GM13976 (cell line): ENCODE measurements at places on chromosomes 4 and X.

DNA sequence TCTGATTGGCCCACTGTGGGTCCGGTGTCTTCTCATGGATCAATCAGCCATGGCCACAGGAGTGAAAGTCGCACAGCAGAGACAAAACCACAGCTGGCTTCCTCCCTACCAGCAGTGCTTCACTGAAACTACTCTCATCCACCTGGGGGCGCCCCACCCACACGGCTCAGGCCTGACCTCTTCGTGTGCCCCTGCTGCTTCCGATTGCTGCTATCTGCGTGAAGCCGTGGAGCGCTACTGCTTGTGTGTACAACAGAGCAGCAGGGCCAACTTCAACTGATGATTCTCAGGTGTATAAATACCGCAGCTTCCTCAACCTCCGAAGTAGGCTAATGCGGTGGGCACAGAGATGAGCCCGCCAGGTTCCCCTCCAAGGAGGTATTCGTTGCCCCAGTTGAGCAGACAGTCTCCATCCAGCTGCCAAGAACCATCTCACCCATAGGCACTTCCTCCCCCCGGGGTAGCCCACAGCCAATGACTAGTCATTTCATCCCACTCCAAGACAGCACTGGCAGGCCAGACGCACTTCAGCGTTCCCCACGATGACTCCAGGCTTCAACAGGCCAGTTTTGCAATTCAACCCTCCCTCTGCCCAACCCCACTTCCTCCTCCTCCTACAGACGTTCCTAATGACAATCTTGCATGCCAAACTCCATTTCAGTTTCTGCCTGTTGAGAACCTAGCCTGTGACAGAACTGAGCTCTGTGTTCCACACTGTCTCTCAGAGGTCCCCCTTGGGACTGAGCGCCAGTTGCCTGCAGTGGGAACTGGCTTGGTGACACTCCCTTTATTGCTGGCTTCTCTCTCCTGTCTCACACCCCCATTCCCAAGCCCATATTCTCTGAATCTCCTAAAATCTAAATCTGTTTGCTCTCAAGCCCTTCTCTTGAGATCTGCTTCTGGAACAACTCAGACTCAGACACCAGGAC, 41.3 kb upstream of the ATP6AP2 start:
- peak; percentile 49 for DNase-seq

- no peak for DNase-seq
These were observed 39.9 kb downstream of the APBB2 start for GRCh38 chr4:41174444-41174843.

- DNase-seq, result no peak
These were observed 65.0 kb downstream of the INPP4B start for GRCh38 chr4:142781114-142781513.

DNA sequence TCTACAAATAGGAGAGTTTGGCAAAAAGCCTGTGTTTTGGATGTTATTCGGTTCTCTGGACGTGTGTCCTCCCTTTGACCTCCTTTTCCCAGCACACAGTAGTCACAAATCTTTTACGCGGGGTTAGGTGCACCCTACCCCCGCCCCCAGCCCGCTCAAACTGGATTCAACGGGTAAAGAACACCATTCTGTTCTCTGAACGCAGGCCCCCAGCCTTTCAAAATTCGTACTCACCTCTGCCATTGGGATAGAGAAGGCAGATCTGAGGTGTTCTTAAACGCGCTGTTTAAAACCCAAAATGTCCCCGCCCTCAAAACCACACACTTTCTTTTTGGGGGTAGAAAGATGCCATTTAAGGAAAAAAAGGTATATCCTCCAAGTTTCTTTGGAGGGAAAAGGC, 2.7 kb downstream of the LEF1 start:
- DNase-seq, result no peak

DNA sequence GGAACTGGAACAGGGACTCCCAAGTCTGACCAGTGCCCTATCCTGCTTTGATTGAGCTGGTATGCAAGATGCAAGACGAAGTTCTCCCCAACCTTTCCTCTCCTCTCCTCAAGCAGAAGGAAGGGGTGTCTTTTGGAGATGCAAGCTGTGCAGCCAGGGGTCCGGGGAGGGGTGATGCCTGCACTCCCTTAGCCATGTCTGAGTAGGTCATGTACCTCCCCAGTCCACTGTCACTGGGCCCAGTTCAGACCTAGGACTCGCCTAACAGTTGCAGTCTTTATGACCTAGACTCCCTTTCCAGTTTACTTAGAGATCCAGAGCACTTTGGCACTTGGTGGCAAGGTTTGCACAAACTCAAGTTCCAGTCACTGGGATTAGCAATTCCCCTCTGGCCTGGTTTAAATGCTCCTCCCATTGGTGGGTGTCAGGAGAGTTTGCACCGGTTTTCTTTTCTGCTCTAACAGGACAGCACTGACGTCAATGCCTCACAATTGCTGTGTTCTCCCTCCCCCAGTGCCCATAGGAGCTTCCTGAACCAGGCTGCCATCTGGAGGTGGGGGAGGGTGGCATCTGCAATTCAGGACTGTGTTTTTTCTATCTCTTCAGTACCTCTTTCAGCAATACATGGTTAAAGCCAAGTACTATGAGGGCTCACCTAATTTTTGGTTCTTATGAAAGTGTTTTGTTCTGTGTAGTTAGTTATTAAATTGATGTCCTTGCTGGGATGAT, 782.2 kb downstream of the ARAP2 start:
- DNase-seq, result no peak

DNA sequence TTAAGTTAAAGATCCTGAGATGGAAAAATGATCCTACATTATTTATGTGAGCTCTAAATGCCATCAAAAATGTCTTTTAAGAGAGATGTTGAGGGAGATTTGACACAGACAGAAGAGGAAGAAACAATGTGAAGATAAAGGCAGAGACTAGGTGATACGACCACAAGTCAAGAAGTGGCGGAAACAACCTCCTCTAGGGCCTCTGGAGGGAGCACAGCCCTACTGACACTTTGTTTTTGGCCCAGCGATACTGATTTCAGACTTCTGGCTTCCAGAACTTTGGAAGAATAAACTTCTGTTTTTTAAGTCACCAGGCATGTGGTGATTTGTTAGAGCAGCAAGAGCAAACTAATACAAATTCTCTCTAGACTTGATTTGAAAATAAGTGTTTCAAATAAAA, 1216.1 kb downstream of the FSTL5 start:
- no peak for DNase-seq

DNA sequence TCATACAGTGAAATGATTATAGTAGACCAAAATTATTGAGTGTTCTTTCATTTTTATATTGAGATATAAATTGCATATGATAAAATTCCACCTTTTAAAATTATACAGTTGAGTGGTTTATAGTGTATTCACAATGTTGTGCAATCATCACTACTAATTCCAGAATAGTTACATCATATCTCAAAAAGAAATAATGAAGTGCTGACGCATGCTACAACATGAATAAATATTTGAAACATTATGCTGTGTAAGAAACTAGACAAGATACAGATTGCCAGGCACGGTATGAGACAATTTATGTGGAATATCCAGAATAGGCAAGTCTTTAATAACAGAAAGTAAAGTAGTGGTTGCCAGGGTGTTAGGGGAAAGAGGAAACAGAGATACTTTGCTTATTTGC, 871.7 kb downstream of the FAM133A start:
- DNase-seq, result no peak

DNA sequence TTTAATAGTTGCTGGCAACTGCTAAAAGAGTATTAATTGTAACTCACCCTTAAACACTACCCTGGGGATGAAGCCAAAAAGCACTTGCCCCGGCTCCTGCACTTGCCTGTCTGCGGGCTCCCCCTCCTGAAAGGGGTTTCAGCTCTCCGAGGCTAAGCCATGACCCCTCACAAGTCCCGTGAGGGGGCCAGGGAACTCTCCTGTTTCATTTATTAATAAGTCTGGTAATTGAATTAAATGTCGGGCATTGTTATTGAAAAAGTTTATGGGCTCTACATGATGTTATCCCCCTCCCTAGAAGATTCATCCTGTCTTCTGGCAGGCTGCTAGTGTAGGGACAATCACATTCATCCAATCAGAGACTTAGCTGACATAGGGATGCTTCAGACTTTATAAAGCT, 23.3 kb downstream of the GSPT2 start:
- no peak for DNase-seq

GRCh38 chr4:181085557-181085956, 1157.6 kb upstream of the TENM3 start:
- no peak for DNase-seq

DNA sequence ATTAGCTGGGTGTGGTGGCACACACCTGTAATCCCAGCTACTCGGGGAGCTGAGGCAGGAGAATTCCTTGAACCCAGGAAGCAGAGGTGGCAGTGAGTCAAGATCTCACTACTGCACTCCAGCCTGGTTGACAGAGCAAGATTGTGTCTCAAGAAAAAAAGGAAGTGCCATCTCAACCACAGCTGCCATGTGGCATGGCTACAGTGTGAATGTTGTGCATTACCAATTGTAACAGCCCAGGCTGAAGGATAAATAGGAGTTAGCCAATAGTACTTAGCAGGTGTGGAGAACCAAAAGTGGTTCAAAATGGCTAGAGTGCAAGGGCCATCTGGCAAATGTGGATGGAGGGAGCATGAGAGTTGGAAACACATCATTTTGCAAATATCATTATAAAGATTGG, 28.9 kb downstream of the SLC25A5 start:
- DNase-seq, result no peak

DNA sequence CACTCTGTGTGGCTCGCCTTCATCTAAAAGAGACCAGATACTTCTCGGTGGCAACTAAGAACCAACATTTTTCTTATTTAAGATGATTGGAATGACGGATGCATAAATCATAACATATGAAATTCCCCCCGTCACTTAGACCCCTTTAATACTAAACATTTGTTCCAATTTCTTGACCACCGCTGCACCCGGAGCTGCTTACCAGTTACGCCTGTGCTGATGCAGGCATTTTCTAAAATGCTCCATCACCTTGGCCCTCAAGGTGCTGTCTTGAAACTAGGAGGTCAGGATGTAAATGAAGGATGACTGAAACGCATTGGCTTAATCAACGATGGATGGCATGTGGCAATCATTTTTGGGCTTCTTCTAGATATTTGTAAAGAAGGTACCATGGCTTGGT, 130.0 kb downstream of the CPZ start:
- no peak for DNase-seq

DNA sequence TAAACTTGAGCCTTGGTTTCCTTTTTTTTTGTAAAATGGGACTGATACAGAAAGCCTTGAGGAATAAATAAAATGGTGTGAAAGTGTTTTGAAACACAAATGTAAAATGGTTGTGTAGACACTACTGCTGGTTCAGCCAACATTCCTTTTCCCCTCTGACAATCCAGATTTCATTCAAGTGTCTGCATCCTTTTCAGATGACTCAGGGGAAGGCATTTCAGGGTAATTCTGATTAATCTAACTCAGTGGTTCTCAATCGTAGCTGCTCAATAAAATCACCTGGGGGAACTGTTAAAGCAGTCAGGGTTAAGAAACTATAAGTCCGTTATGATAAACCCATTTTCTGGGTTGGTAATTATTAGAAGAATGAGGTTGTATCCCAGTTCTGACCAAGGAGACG, 4.6 kb downstream of the ARHGAP10 start:
- no peak for DNase-seq

- no peak for DNase-seq
These were observed 152.3 kb downstream of the CENPC start for GRCh38 chr4:67393007-67393406.

DNA sequence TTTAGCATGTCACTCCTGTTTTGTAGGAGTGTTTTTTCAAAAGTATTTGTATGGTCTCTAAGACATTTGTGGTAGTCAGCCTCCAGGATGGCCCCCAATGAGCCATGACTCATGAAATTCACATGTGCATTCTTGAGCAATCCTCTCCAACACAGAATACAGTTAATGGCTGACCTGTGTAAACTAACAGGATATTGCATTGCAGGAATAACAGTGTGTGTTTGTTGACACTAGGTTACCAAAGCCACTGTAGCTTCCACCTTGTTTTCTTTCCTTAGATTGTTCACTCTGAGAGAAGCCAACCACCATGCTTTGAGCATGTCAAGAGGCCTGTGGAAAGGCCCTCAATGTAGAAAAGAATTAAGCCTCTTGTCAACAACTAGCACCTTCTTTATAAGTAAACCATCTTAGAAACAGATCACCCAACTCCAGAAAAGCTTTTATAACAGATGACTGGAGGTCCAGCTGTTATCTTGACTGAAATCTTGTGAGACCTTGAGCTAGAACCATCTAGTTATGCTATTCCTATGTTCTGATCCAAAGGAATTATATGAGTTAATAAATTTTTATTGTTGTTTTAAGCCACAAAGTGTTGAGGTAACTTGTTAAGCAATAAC, 28.5 kb downstream of the TBCK start:
- DNase-seq, result no peak

- no peak for DNase-seq
These were observed 119.8 kb upstream of the PDLIM3 start for GRCh38 chr4:185654965-185655554.

- no peak for DNase-seq
These were observed 274.6 kb upstream of the GALNTL6 start for GRCh38 chr4:171538601-171539100.

DNA sequence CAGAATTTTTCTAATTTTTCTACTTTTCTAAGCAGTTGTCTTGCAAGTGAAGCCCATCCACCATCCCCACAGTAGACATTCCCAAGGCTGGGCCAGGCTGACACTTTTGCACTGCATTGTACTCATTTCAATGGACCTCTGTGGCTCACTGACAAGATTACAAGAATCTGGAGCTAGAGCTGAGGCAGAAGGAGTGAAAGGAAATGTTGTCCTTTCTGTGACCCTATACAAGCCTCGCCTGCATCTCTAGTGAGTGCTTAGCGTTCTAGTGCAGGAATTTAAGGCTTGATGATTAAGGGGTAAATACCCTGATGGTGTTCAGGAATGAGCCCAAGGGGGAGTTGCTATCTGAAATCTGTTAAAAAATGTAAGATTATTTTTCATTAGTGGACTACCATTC, 6.3 kb downstream of the MAGED1 start:
- DNase-seq, result no peak

DNA sequence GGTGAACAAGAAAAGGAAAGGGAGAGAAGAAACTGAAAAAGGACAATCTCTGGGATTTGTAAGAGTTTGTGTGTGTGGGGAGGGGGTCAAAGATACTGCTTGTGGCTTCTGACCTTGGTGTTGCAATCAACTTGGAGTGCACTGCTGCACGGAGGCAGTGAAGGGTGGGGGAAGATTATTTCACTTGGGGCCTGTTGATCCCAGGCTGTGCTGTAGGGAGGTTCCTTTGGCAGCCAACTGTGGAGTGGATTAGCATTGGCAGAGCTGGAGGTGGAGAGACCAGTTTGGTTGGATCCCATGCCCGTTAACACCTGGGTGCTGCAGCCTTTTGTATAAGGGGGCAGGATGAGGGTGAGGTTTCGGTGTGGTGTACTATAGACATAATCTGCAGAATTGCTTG, 38.2 kb downstream of the AFF1 start:
- DNase-seq, result no peak

GRCh38 chr4:14856062-14856933, 146.0 kb upstream of the CPEB2 start:
- peak; percentile 50 for DNase-seq

GRCh38 chr4:102285831-102286230, 59.5 kb downstream of the SLC39A8 start:
- no peak for DNase-seq

DNA sequence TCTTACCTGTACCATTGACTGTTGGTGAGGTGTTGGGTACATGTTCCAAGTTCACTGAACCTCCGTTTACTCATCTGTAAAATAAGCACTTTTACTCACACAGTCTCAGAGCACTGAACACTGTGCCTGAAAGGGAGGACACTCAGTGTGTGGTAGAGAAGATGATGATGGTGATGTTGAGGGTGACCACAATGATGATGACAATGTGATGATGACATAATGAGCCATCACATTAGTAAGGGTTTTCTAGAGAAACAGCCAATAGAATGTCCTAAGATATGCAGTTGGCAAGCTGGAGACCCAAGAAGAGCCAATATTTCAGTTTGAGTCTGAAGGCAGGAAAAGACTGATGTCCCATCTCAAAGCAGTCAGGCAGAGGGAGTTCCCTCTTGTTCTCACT, 315.4 kb upstream of the IGFBP7 start:
- no peak for DNase-seq
